SJSA1 (cell line): ENCODE measurements at places on chromosomes 7 and 10.
A peak's percentile ranks its signal among the peaks of the same experiment; 100 is the strongest.

GRCh38 chr7:41910940-41911600 lies 208.2 kb upstream of the INHBA start:
- H3K4me3 ChIP-seq, result no peak overlapping the region
- no peak for DNase-seq
- H3K4me1 ChIP-seq, result peaks cover 50% of the 10 kb centered on the region
- no peaks in the 10 kb centered on the region for H3K36me3 ChIP-seq
- H3K27me3 ChIP-seq, result no peaks in the 10 kb centered on the region

- no peaks in the 10 kb centered on the region for H3K4me1 ChIP-seq
- H3K36me3 ChIP-seq, result no peaks in the 10 kb centered on the region
- no peak overlapping the region for H3K4me3 ChIP-seq
- no peaks in the 10 kb centered on the region for H3K27me3 ChIP-seq
Observed at GRCh38 chr7:127057918-127058317, 194.8 kb downstream of the GRM8 start.

DNA sequence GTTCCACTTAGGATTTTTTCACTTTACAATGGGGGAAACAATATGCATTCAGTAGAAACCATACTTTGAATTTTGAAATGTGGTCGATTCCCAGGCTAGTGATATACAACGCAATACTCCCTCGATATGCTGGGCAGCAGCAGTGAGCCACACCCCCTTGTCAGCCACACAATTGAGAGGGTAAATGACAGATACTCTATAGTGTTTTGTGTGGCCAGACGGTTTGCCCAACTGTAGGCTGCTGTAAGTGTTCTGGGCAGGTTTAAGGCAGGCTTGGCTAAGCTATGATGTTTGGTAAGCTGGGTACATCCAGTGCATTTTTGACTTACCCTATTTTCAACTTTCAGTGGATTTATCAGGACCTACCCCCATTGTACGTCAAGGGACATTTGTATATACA lies 169.6 kb upstream of the KIAA1217 start:
- no peaks in the 10 kb centered on the region for H3K4me1 ChIP-seq
- no peak overlapping the region for H3K27ac ChIP-seq
- no peaks in the 10 kb centered on the region for H3K27me3 ChIP-seq
- no peak overlapping the region for H3K4me3 ChIP-seq

- no peak for DNase-seq
- no peak overlapping the region for H3K4me3 ChIP-seq
- no peaks in the 10 kb centered on the region for H3K4me1 ChIP-seq
- H3K36me3 ChIP-seq, result no peaks in the 10 kb centered on the region
Observed at GRCh38 chr7:146172112-146172511, 55.5 kb downstream of the CNTNAP2 start.

DNA sequence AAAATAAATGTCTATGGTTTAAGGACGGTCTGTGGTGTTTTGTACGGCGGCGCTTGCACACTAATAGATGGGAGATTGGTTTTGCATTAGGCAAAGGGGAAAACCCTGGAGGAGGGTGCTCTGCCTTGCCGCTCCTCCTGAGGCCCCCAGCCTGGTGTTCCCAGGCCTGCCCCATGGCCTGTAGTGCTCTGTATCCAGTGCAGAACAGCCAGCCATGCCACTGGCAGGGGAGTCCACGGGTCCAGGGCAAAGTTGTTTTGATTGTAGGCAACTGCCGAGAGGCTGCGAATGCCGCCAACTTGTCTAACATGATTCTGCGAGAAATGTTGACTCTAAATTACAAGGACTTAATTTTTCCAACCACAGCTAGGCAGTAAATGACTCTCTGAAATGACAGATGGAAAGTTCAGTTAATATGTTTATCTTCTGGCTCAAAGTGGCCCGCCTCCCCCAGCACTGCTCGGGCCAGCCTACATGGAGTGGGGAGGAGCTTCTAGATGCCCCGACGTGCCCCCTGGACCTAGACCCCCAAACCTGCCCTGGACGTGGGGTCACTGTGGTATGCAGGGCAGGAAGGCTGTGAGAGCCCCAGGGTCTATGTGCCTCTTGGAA lies 104.6 kb upstream of the GDF10 start:
- no peaks in the 10 kb centered on the region for H3K36me3 ChIP-seq
- no peak overlapping the region for H3K4me3 ChIP-seq
- no peaks in the 10 kb centered on the region for H3K27me3 ChIP-seq

DNA sequence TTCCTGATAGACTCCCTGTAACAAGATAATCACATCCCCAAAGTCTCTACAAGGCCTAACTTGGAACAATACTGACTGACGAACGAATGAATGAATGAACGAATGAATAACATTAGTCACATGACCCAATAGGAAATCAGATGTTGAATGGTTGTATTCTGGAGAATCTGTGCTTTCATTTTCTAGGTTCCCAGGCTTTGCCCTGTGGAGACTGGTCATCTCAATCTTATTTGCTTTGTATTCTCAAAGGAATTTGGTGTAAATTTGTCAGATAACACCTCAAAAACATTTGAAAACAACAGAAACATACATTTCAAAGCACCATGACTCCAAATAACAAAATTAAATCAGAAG lies 69.6 kb upstream of the COL1A2 start:
- no peak for DNase-seq
- no peaks in the 10 kb centered on the region; the same call in 1 of the 2 replicates for H3K4me1 ChIP-seq
- H3K36me3 ChIP-seq, result no peaks in the 10 kb centered on the region
- no peaks in the 10 kb centered on the region for H3K27me3 ChIP-seq
- no peak overlapping the region for H3K4me3 ChIP-seq

GRCh38 chr7:155292680-155293226 lies 4.9 kb upstream of the INSIG1 start:
- no peak overlapping the region for H3K4me3 ChIP-seq
- H3K4me1 ChIP-seq, result peaks cover 19% of the 10 kb centered on the region
- 0 out of 2 replicates have a peak, but pooled peaks cover 3% of the 10 kb centered on the region for H3K36me3 ChIP-seq
- no peak for DNase-seq
- H3K27ac ChIP-seq, result no peak overlapping the region

- H3K4me3 ChIP-seq, result no peak overlapping the region
- peaks cover 65% of the 10 kb centered on the region for H3K36me3 ChIP-seq
- H3K27ac ChIP-seq, result no peak overlapping the region
- no peak for DNase-seq
Observed at GRCh38 chr10:100984672-100985177, 2.6 kb downstream of the MRPL43 start.

DNA sequence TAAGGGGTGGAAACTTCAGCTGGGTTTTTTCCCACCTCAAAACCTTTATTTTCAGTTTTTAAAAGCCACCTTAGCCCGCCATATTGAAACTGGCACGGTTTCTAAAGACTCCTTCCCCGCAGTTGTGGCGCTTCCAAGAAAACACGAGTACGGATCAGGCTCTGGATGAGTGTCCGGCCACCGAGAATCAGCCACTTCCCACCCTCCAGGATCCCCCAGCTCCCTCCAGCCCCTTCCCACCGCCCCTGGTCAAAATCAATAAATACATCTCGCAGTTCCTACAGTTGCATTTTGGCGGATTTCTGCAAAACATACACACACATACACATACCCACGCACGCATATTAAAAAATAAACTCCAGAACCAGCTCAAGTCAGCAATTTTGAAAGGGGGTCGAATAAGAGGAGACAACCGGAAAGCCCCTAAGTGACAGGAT lies 1.1 kb downstream of the SFMBT2 start:
- DNase-seq, result no peak
- H3K27me3 ChIP-seq, result peaks cover 66% of the 10 kb centered on the region
- H3K4me3 ChIP-seq, result no peak overlapping the region
- peaks cover 18% of the 10 kb centered on the region for H3K4me1 ChIP-seq
- no peak overlapping the region for H3K27ac ChIP-seq

GRCh38 chr7:7970237-7970530 lies 1.6 kb downstream of the GLCCI1 start:
- peak overlapping the region; percentile 71 for H3K4me3 ChIP-seq
- H3K27ac ChIP-seq, result no peak overlapping the region
- 0 out of 2 replicates have a peak, but pooled peaks cover 3% of the 10 kb centered on the region for H3K36me3 ChIP-seq
- peaks cover 7% of the 10 kb centered on the region; the same call in 1 of the 2 replicates for H3K4me1 ChIP-seq
- peaks cover 3% of the 10 kb centered on the region; the same call in 1 of the 2 replicates for H3K27me3 ChIP-seq

- 0 out of 2 replicates have a peak, but pooled peaks cover 8% of the 10 kb centered on the region for H3K27me3 ChIP-seq
- no peak for DNase-seq
- H3K27ac ChIP-seq, result no peak overlapping the region
- no peak overlapping the region for H3K4me3 ChIP-seq
Observed at GRCh38 chr10:98339799-98340198, 71.8 kb upstream of the LOXL4 start.

- H3K36me3 ChIP-seq, result no peaks in the 10 kb centered on the region
- H3K27me3 ChIP-seq, result no peaks in the 10 kb centered on the region
- H3K27ac ChIP-seq, result no peak overlapping the region
- no peak for DNase-seq
- no peak overlapping the region for H3K4me3 ChIP-seq
Observed at GRCh38 chr7:50351267-50351666, 46.8 kb downstream of the IKZF1 start.

DNA sequence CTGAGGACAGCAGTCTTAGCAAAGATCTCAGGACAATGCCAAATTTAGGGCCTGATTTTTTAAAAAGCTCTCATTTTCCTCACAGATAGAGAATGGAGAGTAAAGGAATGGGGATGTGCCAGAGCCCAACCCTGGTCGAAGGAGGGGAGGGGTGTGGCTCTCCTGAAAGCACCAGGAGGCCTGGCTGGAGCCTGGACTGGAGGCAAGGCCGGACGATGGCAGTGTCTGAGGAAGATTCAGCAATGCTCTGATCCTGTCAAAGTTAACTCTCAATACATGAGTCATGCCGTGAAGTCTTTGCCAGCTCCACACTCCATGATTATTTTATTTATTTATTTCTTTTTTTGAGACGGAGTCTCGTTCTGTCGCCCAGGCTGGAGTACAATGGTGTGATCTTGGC lies 108.3 kb downstream of the UPF2 start:
- H3K27me3 ChIP-seq, result no peaks in the 10 kb centered on the region
- no peak overlapping the region for H3K4me3 ChIP-seq
- H3K4me1 ChIP-seq, result no peaks in the 10 kb centered on the region
- H3K36me3 ChIP-seq, result peaks cover 37% of the 10 kb centered on the region

- no peak for DNase-seq
- no peaks in the 10 kb centered on the region for H3K27me3 ChIP-seq
- peaks cover 35% of the 10 kb centered on the region for H3K4me1 ChIP-seq
- H3K4me3 ChIP-seq, result no peak overlapping the region
Observed at GRCh38 chr7:28155964-28156363, 24.6 kb downstream of the JAZF1 start.

DNA sequence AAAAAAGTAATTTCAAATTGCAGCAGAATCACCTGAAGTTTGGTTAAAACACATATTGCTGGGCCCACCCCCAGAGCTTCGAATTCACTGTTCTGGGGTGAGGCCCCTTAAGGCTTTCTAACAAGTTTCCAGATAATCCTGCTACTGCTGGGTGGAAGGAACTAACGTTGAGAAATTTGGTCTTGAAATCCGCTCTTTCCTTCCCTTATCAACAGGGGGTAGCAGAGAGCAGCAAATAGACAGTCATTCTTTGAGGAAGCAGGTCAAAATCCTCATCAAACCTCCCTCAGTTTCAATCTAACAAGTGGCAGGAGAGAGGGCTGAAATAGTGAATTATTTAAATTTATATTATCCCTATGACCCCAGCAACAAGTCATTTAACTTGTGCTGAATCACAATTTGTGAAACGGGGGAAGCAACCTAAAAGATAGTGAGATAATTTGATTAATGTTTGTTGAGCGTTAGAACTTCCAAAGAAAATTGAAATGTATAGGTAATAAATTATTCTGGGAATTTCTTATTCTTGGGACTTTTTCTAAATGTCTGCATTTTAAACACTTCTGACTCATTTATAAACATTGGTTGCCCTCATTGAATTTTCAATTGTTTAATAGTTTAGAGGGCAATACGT lies 21.7 kb upstream of the MALSU1 start:
- no peak overlapping the region for H3K4me3 ChIP-seq
- DNase-seq, result no peak
- no peaks in the 10 kb centered on the region for H3K27me3 ChIP-seq

DNA sequence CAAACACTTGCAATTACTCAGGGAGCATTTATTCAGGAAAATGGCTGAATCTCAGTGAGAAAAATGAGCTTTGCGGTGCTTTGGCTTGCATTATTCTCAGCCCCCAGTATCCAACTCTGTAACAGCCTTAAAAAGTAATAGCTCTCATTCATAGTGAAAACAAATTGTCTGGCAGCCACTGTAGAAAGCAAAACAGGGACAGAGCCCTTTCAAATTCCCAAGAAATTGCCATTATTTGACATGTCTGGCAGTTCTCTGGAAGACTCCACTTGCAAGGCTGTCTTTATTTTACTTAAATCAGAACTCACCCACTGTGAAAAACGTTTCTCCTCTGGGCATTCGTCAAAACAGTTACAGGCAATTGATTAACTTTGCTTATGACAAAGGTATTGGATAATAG lies 122.5 kb downstream of the NPSR1 start:
- DNase-seq, result no peak
- H3K27ac ChIP-seq, result no peak overlapping the region
- H3K4me1 ChIP-seq, result no peaks in the 10 kb centered on the region
- no peaks in the 10 kb centered on the region for H3K27me3 ChIP-seq
- no peaks in the 10 kb centered on the region for H3K36me3 ChIP-seq

- no peak overlapping the region for H3K4me3 ChIP-seq
- H3K36me3 ChIP-seq, result no peaks in the 10 kb centered on the region
- H3K27me3 ChIP-seq, result no peaks in the 10 kb centered on the region
- no peak overlapping the region for H3K27ac ChIP-seq
- peaks cover 45% of the 10 kb centered on the region for H3K4me1 ChIP-seq
Observed at GRCh38 chr7:134701272-134701671, 54.6 kb downstream of the BPGM start.

- H3K27ac ChIP-seq, result no peak overlapping the region
- H3K27me3 ChIP-seq, result no peaks in the 10 kb centered on the region
- H3K4me3 ChIP-seq, result no peak overlapping the region
- no peaks in the 10 kb centered on the region for H3K36me3 ChIP-seq
- no peaks in the 10 kb centered on the region; the same call in 1 of the 2 replicates for H3K4me1 ChIP-seq
- no peak for DNase-seq
Observed at GRCh38 chr7:106205621-106206222, 79.1 kb downstream of the NAMPT start.

DNA sequence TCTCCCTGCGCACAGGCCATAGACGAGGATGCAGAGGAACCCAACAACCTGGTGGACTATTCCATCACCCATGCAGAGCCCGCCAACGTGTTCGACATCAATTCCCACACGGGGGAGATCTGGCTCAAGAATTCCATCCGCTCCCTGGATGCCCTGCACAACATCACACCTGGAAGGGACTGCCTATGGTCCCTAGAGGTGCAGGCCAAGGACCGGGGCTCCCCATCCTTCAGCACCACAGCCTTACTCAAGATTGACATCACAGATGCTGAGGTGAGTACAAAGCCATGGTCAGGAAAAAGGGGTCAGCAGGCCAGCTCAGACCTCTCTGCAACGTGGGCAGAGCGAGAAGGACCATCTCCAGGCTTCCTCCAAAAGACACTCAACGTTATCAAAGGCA lies 12.3 kb downstream of the LRIT2 start:
- H3K27ac ChIP-seq, result no peak overlapping the region
- H3K4me1 ChIP-seq, result no peaks in the 10 kb centered on the region
- no peak for DNase-seq
- no peak overlapping the region for H3K4me3 ChIP-seq
- 0 out of 2 replicates have a peak, but pooled peaks cover 3% of the 10 kb centered on the region for H3K27me3 ChIP-seq
